ENCODE measurements at places on chromosomes 5 and 9.

DNA sequence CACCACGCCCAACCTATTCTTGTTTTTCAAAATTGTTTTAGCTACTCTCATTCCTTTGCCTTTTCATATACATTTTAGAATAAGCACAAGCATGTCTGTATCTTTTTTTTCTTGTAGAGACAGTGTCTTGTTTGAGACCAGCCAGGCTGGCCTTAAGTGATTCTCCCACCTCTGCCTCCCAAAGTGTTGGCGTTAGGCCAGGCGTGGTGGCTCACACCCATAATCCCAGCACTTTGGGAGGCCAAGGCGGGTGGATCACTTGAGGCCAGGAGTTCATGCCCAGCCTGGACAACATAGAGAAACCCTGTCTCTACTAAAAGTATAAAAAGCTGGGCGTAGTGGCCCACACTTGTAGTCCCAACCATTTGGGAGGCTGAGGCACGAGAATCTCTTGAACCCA lies 13.1 kb downstream of the RNF44 start:
- no peak for DNase-seq

DNA sequence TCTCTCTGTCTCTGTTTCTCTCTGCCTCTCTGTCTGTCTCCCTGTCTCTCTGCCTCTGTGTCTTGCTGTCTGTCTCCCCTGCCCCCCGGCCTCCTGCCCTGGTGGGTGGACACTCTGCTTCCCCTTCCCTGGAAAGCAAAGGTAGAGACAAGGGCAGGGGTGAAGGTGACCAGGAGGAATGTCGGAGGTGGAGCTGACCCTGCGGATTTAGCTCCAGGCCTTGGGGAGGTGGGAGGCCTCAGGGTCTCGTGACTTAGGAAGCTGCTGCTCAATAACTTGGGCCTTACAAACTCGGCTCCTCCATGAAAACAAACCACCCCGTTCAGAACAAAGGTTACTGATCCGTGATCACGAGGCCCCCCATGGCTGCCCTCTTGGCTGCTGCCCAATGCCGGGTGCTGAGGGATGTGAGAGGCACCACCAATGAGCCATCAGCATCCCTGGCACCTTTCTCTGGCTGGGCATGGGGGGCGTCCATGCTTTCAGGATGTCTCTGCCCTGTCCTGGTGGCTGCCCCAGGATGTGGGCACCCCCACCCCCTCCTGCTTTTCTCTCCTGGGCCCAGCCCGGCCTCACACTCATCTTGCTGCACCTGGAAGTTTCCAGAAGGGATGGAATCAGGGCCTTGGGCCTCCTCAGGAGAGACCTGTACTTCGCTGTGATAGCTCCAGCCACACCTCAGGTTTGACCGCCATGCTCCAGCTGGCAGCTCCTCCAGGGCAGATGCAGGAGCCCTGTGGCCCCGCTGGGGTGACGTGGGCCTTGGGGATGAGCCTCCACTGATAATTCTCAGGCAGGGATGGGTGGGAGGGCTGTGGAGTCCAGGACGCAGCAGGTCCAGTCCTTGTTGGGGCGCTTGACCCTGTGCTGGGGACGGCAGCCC lies 14.8 kb upstream of the SLC6A19 start:
- no peak for DNase-seq

GRCh38 chr5:169547508-169547907 lies 36.1 kb upstream of the SPDL1 start:
- DNase-seq = no peak

DNA sequence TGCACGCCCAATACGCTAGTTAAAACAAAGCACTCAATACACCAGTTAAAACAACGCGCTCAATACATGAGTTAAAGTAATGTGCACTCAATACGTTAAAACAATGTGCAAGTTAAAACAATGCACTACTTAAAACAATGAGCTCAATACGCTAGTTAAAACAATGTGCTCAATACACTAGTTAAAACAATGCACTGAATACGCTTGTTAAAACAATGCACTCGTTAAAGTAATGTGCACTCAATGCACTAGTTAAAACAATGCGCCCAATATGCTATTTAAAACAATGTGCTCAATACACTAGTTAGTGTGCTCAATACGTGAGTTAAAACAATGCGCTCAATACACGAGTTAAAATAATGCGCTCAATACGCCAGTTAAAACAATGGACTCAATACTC lies 185.0 kb downstream of the TRIO start:
- no peak for DNase-seq

- DNase-seq = peak; percentile 24
Measured at GRCh38 chr9:8858596-8859161, 1059.1 kb upstream of the DMAC1 start.

- no peak for DNase-seq
Measured at GRCh38 chr5:93956006-93956405, 214.6 kb upstream of the POU5F2 start.

DNA sequence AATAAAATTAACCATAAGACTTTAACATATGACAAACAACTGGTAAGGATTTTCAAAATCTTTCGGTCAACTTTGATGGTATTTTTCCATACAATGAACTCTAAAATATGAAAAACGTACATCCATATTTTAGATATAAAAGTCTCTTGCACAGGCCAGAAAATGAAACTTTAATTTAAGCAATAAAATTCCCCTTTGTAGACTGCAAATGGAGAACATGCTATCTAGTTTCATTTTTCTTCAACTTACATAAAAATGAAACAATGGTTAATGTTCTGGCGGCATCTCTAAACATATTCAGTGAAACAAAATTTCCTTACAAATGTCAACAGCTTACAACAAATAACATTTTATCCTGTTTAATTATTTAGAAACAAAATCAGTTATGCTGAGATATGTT lies 84.0 kb downstream of the USP20 start:
- DNase-seq = no peak

- no peak for DNase-seq
Measured at GRCh38 chr5:87195616-87196015, 72.1 kb upstream of the RASA1 start.

- DNase-seq = no peak
Measured at GRCh38 chr9:134602547-134603362, 38.8 kb upstream of the COL5A1 start.

Data from NCI-H345 (cell line).